Lung (tissue), 17 donors: ENCODE measurements at places on chromosomes 7 and 10. TPM values are rescaled to one million over a fixed set of nuclear protein-coding genes. Genes with fewer than 3 reads are reported as not detected.

SEPHS1 gene
- 19.5 TPM for polyA plus RNA-seq

SMO gene
- 2.5 TPM for polyA plus RNA-seq

CPA1 gene
- 0.31 TPM for polyA plus RNA-seq

WASHC2C gene
- 20.2 TPM for polyA plus RNA-seq

DNA sequence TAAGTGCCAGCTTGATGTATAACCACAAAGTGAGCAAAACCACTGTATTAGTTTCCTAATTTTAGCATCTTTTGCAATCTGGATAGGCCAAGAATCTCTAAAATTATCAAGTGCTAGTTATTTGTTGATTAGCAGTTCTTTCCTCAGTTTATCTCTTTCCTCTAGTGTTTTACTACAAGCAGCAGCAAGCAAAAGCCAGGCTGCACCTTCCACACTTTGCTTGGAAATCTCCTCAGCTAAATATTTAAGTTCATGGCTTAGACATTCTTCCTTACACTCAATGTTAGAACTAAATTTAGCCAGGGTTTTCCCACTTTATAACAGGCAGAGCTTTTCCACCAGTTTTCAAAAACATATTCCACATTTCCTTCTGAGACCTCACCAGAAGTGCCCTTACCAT, 85.7 kb upstream of the BMPER start:
- DNase-seq, result no peak

DNA sequence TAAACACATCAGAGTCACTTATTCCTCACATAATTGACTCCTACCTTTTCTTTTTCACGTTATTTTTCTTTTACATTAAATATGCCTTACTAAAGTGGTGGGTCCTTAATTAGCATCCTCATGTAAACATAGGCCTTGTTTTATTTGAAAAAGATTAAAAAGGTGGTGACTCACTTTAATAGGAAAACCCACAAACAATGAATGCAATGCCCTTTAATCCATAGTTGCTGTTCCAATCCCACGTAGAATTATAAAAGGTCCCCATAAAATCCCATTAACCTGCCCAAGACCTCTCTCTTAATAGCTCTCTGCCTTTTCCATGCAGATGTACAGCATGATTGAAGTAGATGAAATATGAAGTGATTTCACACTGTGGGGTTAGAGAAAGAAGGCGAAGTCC, 32.2 kb downstream of the SLC16A12 start:
- DNase-seq, result no peak

DNA sequence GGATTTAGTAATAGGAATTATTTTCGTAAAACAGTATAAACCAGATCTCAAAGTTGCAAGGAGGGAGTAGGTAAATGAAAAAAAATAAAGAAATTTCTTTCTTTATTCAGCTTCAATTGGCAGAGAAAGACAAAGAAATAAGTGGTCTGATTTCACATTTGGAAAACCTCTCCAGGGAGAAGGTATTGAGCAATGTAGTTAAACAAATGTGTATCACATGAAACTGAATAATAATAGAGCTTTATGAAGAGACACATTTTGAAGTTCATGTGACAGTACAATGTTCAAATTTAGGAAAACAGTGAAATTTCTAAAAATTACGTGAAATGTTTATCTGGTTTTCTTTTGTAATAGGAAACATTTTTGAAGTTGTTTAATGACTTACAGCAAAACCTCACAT, 63.0 kb downstream of the TAX1BP1 start:
- DNase-seq, result no peak

GRCh38 chr7:129767120-129768015, 155.8 kb downstream of the NRF1 start:
- DNase-seq, result no peak

DNA sequence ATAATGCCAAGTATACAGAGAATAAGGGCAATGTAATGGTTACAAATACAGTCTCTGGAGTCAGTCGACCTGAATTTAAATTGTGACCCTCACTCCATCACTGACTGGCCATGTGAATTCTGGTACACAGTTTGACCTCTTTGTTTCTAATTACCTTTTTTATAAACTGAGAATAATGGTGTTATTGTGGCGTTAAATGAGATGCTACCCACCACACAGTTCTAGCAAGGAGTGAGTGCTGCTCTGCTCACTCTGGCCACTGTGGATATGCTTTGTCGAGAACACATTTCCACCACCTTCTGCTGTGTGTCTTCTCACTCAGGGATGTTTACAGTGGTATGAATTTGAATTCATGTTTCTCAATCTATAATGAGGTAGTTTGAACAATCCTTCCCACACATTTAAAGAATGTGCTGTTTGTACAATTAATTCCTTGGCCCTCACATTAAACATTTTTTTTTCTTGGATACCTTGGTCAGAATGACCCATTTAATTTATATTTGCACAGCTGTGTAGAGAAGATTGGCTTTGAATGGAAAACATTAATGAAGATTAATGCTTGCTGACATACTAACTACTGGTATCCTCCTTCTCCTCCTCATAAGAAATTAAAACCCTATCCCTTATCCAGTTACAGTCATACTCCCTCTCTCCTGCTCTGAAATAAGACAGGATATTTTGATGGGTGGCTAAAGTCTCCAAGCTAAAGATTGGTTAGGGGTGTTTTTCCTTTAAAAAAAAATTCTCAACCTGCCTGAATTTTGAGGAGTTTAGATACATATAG, 42.4 kb downstream of the PLCE1 start:
- DNase-seq, result no peak
